ENCODE measurements at places on chromosomes 2 and 18.

DNA sequence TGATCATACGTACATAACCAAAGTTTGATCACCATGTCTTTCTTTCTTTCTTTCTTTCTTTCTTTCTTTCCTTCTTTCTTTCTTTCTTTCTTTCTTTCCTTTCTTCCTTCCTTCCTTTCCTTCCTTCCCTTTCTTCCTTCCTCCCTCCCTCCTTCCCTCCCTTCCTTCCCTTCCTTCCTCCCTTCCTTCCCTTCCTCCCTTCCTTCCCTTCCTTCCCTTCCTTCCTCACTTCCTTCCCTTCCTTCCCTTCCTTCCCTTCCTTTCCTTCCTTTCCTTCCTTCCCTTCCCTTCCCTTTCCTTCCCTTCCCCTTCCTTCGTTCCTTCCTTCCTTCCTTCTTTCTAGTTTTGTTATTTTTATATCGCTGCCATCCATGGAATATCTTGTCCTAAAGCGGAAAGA is 406.7 kb upstream of the DDX18 start:
- no peak for DNase-seq

DNA sequence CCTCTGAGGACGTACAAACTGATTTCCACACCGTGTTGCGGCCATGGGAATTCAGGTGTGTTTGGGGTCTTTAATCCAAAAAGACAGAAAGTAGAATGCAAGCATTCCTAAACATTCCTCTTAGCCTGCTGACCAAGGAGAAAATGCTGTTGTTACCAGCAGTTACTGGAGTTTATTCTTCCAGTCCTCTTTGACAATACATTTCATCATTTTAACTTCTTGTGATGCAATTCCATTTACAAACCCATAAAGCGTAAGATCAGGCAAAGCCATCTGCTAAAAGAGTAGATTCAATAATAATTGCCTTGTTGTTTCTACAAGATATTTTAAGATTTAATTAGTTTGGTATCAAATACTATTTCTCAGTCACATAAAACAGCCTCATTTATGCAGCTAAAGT is 32.7 kb downstream of the SPIRE1 start:
- DNase-seq: no peak

- DNase-seq: no peak
Observed at GRCh38 chr2:158598862-158599517, 142.2 kb downstream of the PKP4 start.

DNA sequence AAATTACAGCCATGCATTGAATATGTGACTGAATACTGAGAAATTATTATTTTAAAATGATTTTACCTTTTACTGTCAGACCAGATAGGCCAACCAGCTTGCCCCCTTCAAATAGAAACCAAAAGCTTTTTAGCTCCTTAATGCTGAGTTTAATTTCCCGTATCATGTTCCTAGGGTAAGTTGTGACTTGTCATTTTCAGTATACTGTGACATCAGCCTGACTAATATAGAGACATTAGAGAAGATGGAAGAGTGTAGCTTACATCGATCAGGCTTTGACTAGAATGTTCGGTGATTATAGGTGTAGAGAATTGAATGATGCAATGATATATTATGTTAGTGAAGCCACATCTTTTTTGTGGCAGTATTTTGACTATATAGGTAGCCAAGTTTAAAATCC is 50.6 kb upstream of the ZEB2 start:
- DNase-seq: peak; percentile 15

DNA sequence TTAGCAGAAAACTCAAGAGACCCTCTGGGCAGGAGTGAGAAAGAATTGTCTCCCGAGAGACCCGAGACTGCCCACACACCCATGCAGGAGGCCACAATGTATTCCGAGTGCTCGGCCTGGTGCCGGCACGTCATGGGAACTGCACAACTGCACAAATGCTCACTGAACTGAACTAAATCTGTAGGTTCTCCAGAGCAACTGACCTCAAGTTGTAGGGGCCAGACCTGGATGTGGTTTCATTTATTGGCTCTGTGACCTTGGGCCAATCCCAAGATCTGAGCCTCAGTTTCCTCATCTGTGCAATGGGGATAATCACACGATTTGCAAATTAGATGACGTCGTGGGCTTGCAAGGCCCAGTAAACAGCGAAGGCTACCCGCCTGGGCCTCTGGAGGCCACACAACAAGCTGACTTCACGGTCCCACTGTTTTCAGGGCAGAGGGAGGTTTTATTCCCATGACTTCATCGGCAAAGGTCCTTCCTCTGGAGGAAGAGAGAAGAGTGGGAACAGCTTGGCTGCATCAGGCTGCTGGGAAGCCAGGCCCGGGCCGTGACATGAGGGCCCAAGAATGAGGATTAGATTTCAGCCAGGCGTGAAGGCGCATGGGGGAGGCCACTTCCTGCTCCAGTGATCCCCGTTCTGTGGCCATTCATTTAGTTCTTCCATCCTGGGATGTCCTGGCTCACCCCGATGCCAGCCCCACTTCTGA is 3.6 kb upstream of the ERFE start:
- DNase-seq: no peak

DNA sequence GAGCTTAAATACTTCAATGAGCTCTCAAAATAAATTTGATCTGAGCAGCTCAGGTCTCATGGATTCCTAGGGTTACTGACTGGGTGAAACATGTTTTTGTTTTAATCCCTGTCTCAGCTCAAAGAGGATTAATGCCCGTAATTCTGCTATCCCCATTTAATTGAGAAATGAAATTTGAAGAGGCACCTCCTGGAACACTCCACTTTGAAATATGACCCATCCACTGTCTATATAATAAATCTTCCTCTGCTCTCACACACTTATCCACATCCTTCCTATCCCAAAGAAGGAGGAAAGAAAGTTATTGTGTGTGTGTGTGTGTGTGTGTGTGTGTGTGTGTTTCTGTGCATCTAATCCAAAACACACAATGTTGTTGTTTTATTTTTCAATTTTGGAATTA is 2082.4 kb upstream of the PIK3C3 start:
- no peak for DNase-seq

DNA sequence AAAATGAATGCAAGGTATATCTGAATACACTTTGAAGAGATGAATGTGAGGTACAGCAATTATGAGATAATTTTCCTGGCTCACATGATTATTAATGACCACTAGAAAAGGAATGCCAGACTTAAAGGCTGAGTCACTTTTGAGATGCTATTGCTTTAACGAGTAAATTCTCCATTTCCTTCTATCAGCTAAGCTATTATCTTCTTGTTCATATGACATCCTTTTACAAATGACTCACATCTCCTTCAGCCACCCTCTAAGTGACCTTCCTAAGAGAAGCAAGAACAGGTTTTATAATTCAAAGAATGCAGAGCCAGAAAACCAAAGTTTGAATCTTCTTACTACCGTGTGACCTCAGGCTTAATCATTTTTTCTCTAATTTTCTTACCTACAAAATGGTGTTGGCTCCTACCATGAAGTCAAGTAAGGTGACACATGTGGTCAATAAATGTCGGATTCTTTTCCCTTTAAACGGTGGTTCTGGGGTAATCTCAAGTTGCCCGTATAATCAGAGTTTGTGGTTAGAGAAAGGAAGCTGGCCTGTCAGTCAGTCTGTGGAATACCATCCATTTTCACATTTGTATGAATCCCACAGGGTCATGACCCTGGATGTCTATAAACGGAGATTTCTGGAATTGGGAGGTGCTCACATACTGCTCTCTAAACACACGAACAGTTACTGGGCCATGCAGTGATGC is 184.0 kb upstream of the PID1 start:
- DNase-seq: no peak

DNA sequence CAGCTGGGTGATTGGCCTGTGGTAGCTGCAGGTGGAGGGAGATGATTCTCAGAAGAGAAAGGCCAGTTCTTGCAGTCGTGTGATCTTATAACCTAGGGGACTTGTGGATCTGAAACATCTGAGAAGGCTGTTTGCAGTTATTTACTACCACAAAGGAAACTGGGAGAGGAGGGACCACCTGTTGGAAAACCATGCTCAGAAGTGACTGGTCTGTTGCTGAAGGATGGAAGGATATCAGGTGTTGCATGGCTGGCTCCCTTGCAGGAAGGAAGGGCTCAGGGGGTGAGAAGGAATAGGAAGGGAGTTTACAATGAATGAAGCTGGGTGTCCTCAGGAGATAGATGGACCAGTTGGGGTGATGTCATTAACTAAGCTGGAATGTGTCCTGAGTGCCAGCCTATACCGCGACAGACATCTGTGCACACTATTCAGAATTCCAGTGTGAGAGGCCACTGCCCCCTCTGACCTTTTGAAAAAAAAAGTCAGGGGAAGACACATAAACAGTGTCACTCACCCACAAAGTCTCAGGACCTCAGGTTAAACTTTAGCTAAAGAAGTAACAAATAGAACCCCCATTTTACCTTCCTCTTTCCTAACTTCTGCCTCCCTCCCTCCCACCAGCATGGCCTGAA is 17.5 kb downstream of the IGFBP2 start:
- DNase-seq: no peak

DNA sequence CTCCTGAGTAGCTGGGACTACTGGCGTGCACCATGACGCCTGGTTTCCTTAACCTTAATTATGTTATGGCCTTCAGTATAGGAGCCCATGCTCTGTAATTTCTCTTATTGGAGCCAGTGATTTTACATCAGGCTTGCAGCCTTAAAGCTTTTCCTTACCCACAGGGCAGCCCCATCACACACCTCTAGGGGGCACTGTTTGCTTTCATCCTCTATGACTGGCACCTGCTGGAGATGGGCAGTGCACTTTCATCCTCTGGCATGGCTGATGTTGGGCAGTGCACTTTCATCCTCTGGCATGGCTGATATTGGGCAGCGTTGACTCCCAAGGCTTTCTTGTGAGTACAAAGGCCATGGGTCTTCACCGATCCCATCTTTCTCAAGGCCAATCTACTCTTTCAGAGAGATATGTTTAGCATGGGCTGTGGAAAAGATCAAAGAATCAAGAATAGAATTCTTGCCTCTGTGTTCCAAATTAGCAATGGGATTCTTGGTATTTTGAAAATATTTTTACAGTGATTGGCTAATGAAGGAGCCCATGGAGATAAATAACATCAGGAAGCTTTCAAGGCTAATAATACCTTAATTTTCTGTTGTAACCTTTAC is 80.7 kb upstream of the MEX3C start:
- DNase-seq: peak; percentile 9

DNA sequence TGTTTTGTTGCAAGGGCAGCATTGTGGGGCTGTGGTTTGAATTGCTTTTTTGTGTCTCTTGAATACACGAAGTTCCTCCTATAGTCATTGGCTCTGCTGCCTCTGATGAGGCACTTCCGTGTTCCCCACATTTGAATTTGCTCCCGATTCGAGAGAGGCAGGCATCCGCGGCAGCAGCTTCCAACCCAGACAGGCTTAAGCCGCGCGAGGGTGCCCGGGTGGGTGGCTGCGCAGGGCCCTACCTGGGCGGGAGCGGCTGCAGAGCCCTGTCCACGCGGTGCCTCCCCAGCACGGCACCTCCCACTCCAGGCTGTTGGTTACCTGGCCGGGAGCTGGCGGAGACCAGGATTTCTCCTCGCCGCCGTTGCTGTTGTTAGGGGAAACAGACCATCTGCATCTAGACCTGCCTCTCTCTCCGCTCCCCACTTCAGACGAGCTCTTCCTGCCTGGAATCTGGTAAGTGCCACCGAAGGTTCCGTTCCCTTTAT is 151.3 kb downstream of the NEDD4L start:
- DNase-seq: peak; percentile 20

GRCh38 chr2:24353973-24354372 is 6.4 kb downstream of the ITSN2 start:
- no peak for DNase-seq

- no peak for DNase-seq
Observed at GRCh38 chr2:120267348-120267747, 14.7 kb downstream of the RALB start.

- DNase-seq: no peak
Observed at GRCh38 chr2:18514526-18515461, 45.7 kb downstream of the RDH14 start.

- DNase-seq: no peak
Observed at GRCh38 chr2:23414106-23414505, 29.1 kb downstream of the KLHL29 start.

- DNase-seq: no peak
Observed at GRCh38 chr18:59665057-59666006, 31.9 kb downstream of the CCBE1 start.

- no peak for DNase-seq
Observed at GRCh38 chr2:9519250-9519649, 36.4 kb downstream of the ADAM17 start.

DNA sequence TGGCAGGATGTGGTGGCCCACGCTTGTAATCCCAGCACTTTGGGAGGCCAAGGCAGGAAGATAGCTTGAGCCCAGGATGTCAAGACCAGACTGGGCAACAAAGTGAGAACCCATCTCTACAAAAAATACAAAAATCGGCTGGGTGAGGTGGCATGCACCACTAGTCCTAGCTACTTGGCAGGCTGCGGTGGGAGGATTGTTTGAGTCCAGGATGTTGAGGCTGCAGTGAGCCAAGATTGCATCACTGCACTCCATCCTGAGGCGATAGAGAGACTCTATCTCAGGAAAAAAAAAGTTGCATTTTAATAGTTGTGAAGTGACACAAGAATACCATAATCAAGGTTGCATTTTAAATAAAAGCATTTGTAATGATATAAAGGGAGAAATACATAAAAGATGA is 124.1 kb upstream of the SLC38A11 start:
- DNase-seq: no peak

DNA sequence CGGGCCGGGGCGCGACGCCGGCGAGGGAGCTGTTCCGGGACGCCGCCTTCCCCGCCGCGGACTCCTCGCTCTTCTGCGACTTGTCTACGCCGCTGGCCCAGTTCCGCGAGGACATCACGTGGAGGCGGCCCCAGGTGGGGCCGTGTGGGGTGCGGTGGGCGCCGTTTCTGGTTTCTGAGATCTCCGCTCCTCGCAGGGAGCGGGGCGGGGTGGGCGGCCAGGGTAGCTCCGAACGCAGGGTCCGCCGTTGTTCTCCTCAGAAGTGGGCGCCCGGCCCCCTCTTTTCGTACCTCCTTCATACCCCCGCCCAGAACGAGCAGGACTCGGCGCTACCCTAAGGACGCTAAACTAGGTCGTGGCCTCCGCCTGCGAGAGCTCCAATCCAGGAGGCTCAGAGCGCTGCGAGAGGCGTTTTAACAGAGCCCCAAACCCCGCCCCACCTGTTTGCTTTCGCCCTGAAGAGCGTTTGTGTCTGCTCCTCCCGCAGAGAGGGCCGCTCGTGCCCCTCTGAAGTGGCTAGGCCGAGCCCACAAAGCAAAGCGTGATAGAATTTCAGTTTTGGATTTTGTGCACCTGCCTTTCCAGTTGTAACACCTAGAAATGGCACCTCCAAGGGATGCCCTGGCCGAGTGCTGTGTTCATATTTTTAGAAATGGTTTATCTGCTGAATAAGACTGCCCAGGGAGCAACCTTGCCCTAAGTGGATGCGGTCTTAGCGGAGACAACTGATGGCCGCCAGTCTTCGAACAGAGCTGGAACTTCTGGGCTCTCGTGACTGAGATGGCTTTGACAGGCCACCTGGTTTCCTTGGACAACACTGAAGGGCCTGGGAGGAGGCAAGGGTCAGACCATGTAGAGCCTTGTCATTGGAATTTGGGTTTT is 626 bp downstream of the CAPN10 start:
- DNase-seq: peak; percentile 49

GRCh38 chr2:191617575-191617974 is 60.4 kb upstream of the NABP1 start:
- peak; percentile 86 for DNase-seq

- no peak for DNase-seq
Observed at GRCh38 chr2:173858291-173858731, 106.9 kb downstream of the SP3 start.
